COLO829 (cell line): ENCODE measurements at places on chromosomes 1 and 21.

DNA sequence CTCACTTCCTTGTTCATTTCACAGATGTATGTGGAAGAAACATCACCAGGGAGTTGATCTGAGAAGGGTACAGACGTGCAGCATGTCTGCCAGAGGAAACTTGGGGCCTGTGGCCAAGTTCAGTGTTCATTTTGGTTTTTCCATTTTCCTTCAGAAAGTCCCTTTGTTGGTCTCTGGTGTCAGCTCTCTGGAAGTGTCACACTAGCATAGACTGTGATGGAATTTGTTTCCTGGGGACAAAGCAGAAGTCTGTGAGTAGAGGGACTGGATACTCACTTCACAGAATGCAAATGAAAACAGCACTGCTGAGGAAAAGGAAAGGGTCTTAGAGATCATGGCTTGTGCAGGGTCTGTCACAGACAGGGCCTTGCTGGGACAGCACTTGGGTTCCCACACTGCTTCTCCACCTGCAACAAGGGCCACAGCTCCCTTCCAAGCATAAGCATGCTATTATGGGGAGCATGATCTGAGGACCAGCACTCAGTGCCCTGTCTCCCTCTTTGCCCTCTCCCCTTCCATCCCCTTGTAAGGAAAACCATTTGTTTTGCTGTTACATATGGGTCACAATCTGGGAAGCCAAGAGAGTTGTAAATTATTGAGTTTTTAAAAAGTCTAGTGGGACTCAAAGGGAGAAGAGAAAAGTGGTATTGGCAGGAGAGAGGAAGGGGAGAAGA is 31.4 kb upstream of the CD84 start:
- DNase-seq, result no peak

DNA sequence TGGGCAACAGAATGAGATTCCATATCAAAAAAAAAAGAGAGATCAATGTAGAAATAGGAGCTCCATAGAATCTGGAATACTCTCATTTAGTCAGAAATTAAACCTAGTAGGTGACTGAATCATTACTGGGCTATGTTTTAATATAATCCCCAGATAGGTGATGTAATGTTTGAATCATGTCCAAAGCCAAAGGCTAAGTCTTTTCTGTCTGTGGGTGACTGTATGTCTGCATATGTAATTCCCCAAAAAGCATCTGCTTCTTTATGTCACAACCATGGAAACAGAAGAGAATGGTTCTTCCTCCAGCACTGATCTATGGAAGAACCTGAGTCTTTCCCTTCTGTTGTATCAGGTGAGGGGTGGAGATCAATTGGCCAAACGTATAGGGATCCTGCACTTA is 5.8 kb downstream of the LAMC2 start:
- no peak for DNase-seq

DNA sequence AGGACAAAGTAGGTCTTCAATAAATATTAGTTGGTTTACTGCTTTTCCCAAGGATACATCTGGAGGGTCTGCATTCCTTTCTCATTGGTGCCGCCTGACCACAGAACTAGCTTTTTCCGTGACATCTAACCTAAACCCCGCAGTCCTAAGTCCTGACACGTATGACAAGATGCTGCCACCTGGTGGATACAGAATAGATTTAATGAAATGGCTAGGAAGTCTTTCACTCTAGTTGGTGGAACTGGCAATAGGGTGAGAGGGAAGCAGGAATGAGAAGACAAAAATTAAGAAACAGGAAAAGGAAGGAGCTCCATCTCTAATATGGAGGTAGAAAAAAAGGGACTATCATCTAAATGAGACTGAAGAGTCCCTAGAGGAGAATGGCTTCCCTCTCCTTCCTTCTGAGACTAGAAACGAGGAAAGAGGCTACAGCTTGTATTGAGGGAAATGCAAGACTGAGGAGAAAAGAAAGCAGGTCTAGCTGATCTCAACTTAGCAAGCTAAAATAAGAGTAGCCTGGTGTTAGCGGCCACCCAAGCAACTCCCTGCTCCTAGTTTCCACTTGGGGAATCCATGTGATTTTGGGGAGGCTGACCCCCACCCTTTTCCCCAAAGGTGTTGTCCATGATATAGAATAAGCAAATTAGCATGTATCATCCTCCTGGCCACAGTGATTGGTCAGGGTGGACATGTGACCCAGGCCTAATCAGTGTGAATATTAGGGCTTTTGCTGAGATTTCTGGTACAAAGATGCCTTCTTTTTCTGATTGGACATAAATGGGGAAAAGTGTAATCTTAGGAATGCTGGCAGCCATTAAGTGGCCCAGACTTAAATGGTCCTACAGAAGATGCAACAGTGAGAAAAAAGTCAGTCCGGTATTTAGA is 5.9 kb downstream of the RFX5 start:
- DNase-seq, result peak; percentile 69

- no peak for DNase-seq
Observed at GRCh38 chr1:119209596-119210295, 69.3 kb upstream of the WARS2 start.

DNA sequence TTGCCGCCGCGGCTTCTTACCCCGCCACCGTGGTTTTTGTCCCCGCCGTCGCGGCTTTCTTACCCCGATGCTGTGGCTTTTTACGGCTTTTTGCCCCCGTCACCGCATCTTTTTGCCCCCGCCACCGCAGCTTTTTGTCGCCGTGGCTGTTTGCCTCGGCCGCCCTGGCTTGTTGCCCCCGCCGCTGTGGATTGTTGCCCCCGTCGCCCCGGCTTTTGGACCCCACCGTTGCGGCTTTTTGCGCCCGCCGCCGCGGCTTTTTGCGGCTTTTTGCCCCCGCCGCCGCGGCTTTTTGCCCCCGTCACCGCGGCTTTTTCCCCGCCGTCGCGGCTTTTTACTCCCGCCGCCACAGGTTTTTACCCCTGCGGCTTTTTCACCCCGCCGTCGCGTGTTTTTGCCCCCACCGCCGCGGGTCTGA is 3934.3 kb downstream of the SRGAP2C start:
- DNase-seq, result no peak

DNA sequence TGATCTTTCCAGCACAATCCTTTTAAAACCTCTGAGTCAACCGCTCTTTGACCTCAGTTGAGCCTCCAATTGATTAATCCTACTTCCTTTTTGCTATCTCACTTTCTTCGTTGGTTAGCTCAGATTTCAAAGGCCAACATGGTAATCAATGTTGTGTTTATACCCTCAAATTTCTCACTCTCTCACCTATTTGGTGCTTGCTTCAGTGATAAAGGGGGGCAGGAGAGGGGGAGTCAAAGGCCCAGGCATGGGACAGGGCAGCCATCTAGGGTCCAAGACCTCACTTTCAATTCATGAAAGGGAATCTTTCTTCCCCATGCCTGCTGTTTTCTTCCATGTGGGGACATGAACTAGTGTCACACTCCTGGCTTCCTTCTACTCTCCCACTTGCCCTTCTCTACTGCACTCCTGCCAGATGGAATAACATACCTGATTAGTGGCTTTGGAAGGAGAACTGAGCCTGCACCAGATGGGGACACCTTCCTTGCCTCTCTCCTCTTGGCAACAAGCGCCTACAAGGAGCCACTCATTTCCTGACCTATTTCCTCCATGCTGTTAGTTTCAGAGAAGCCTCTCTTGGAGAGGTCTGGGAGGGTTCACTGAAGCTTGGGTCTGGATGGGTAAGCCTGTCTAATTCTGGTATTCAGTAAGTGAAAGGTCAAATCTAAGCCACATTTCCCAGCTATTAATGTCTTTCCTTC is 73.3 kb upstream of the ARHGAP29 start:
- no peak for DNase-seq

DNA sequence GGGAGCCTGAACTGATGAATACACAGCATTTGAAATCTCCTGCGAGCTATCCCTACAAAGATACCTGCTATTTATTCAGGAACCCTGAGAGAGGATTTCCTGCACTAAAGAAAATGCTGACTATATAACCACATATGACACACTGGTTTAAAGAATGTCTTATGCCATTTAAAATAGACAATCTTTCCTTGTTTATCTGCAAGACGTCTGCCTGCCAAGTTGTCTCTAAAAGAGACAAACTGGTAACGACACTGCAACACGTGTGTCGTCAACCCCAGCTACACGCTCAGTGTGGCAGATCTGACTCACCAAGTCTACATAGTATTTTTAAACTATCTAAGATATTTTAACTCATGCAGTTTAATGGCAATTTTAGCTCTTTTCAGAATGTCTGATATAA is 42.7 kb downstream of the APP start:
- peak; percentile 38 for DNase-seq

DNA sequence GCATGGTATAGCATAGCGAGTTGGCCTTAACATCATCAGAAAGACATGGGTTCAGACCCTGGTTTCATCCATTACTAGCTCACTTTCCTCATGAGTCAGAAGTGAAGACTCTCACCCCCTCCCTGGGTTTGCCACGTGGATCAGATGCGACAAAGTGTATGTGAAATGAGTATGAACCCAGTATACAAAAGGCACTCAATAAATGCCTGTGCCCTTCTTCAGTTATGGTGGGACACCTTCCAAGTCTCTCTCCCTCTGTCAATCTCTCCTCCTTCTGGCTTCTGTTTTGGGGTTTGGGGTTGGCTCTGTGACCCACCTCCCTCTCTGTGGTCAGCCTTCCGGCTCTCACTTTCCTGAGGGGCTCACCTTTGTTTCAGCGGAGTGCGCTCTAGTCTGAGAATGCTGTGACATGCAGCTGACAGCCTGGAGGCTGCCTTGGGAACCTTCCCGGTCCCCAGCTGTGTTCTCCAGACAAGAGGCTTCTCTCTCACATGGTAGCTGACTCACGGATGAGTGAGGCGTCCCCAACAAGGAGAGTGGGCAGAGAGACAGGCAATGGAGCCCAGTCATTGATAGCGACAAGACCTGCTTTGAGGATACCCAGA is 155.0 kb upstream of the EDN2 start:
- peak; percentile 20 for DNase-seq

- no peak for DNase-seq
Observed at GRCh38 chr1:212819726-212820125, 27.7 kb downstream of the SPATA45 start.

DNA sequence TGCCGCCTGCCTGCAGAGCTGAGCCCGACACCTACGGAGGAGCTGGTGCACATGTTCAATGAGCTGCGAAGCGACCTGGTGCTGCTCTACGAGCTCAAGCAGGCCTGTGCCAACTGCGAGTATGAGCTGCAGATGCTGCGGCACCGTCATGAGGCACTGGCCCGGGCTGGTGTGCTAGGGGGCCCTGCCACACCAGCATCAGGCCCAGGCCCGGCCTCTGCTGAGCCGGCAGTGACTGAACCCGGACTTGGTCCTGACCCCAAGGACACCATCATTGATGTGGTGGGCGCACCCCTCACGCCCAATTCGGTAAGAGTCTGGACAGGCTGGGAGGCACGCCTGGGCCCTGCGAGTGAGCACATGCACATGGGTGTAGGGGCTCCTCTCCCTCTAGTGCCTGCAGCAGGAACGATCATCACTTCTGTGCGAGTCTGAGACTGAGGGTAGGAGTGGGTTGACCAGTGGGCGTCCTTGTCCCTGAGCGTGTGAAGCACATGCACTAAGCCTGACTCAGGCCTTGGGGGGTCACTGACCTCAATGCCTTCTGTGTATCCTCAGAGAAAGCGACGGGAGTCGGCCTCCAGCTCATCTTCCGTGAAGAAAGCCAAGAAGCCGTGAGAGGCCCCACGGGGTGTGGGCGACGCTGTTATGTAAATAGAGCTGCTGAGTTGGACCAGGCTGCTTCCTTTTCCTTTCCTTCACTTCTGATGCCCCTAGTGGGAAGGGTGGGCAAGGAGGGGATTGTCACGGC is 6.9 kb downstream of the DMAP1 start:
- no peak for DNase-seq

DNA sequence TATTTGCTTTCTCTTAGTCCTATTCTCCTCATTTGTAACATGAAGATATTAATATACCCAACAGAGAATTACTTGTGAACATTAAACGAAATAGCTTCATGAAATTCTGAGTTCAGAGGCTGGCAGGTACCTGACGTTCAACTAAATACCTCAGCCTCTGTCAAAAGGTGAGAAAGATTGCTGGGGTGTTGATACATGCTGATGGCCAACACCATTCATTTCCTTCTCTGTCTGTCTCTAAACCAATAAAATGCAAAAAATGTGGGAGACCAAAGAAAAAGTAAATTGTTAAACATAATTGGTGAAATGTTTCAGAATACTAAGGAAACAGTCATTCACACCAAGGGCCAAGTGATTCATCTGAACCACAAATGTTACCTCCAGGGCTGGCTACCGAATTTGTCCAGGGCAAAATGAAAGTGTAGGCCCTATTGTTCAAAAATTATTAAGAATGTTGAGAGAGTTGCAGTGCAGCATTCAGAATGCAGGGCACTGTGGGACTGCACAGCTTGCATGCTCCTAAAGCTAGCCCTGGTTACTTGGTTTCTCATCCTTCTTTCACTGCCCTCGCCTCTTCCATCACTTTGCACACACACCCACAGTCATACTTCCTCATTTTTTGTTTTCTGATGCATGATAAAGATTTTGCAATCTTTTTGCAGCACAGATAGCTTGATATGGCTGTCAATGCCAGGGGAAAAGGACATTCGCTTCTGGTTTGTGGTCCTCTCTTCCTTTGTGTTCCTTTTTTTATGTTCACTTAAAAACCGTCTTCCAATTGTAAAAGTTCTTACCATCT is 414.3 kb upstream of the NR5A2 start:
- DNase-seq, result peak; percentile 6

DNA sequence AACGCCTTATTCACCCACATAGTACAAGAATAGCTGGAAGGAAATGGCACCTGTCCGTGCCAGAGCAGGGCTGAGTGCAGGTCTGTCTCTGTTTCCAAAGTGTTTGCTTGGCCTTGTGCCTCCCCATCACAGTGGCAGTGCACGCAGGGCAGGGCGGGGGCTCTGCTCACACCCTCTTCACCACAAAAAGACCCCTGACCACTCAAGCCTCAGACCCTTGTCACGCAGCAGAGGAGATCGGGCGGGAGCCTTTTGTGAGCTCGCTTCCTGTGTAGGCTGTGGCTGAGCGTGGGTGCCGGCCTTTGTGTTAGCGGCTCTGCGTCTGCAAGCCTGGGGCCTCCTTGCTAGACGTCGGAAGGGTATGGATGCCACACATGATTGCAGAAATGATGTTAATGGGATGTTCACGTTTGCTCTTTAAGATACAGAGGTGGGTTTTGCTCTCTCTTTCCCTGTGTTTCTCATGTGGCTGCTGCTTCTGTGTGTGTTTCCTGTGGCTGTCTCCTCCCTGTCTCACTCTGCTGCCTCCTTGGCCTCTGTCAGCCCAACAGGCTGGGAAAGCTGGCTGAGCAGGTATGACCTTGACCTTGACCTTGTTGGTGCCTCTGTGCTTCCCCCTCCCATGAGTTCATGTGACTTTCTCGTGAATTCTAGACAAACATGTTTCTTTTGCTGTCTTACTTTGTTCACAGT is 45.4 kb downstream of the S100B start:
- peak; percentile 25 for DNase-seq

GRCh38 chr1:167229719-167230385 is 9.2 kb downstream of the POU2F1 start:
- no peak for DNase-seq

DNA sequence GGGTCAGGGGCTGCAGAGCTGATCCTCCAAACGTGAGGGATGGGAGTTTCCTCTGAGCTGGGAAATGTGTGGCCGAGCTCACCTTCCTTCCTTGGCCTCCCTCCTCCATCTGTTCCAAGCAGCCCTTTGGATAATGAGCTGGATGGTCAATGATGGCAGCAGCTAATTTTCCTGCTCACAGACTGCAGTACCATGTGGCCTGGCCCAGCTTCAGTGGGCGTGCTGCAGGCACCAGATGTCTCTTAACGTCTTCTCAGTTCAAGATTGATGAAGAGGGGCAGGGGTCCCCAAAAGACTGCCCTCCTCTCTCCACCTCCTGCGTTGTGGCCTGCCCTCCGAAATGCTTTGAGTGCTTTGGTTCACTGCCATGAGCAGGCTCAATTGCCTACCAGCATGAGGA is 86.0 kb downstream of the UBIAD1 start:
- DNase-seq, result no peak
